NCI-H187 treated with DMSO at 0.1 percent for 48 hours (cell line): ENCODE measurements at places on chromosomes 13 and 19.
A peak's percentile ranks its signal among the peaks of the same experiment; 100 is the strongest.

DNA sequence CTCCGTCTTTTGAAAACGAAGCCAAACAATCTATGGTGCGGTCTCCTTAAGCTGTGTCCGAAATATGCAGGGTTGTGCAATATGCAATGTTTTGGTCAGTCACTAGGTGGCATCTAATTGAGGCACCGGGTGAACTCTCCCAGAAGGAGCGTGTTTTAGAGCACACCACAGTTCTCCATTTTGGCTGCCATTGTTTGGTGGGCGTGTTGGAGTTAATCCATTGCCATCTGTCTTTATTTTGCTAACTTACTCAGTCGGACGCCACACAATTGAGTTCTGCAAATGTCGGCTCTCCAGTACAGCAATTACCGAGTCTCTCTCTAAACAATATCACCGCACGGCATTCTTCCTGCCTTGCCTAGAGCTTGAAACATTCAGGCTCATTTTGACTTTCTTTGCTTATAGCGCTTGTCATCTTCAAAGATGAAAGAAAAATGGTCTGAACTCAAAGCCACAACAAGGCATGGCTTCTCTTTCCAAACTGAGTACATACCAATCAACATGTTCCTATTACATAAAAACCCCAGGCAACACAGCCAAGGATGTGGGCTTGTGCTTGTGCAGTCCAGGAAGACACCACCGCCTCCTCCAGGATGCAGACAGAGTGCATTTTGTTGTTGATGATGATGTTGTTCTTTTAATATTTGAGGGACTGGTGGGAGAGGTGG, 182.0 kb upstream of the SERP2 start:
- DNase-seq = peak; percentile 37

DNA sequence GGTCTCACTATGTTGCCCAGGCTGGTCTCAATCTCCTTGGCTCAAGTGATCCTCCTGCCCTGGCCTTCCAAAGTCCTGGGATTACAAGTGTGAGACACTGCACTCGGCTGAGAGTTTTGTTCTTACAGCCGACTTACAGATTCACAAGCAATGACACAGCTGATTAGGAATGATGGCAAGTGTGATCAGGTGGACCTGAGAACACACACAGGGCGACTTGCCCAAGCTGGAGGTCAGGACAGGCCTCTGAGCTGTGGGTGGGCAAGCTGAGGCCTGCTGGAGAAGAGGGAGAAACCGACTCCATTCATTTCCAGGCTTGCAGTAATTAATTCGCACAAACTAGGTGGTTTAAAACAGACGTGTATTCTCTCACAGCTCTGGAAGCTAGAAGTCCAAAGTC, 8.1 kb upstream of the ATG4D start:
- no peak for DNase-seq

DNA sequence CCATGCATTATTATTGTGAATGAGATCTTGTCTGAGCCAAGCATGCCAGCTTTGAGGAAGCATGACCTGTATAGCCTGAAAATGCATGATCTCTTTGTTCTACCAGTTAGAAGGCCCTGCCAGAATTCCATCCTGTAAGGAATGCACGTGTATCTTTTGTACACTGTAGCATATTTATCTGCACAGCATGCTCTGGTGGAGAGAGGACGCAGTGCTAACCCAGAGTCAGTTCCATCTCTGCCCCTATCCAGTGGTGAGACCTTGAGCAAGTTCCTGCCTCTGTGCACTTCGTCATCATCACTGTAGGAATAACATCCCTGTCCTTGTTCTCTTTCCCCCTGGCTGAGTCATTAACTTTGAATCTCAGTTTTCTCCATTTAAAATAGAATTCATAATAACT, 233.8 kb downstream of the SLC7A1 start:
- no peak for DNase-seq

- no peak for DNase-seq
These were observed at the start of the genes OR7A5 and OR7C1 for GRCh38 chr19:14835011-14835410. Gene OR7A5 (minus strand): TSS chr19:14835185. CDS start chr19:14828241, 6,944 bp downstream. Gene OR7C1 (minus strand): TSS chr19:14835185. CDS start chr19:14800136, 35,049 bp downstream.
